AG04450 (cell line): ENCODE measurements at places on chromosomes 12 and 14.

DNA sequence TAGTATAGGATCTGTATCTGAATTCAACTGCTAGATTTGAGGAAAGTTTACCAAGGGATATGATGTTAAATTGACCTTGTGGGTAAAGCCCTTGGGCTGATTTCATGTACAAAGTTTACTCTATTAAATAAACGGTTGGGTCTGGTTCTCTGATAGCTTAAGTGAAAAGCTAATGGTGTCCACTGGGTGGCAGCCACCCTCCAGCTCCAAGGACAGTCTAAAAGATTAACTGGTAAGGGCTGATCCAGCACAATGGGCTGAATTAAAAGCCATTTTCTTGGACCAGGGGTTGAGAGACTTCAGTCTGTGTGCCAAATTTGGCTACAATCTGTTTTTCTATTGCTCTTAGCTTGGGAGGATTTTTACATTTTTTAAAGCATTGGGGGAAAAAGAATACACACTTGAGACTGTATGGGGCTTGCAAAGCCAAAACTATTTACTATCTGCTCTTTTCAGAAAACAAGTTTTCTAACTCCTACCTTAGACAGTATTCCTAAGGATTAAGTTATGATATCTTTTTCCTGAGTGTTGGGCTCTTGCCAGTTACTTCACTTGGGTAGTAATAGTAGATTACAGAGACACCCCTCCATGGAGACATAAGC lies 116.5 kb downstream of the GPHN start:
- peak; percentile 42 for DNase-seq

DNA sequence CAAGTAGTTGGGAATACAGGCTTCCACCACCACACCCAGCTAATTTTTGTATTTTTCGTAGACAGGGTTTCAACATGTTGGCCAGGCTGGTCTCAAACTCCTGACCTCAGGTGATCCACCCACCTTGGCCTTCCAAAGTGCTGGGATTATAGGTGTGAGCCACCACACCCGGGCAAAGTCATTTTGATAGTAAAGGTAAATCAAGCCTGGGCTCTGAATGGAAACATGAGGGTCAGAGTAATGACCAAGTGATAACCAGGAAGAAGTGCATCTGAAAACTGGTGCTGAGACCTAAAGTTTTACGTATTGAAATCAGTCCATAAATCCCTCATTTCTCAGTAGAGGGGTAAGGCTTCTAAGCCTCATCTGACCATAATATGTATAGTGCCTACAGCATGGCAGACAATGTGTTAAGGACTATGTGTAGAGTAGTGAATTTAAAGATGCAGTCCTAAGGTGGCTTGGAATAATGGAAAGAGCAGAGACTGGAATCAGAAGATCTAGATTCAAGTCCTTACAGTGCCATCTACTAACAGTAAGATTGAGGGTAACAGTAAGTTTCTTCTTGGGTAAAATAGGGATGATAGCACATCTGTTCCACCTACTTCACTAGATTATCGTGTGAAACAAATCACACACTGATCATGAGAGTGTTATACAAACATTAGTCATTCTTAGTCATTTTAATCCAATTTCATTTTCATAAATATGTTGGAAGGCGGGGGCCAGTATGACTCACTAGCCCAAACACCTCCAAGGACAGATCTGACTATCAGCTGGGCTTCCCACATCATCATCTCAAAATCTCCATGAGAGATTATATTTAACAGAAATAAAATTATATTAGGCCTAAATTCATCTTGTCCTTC lies 11.2 kb downstream of the MAP4K5 start:
- DNase-seq, result peak; percentile 54

- DNase-seq, result no peak
These were observed 29.9 kb downstream of the JAG2 start for GRCh38 chr14:105138551-105139111.

DNA sequence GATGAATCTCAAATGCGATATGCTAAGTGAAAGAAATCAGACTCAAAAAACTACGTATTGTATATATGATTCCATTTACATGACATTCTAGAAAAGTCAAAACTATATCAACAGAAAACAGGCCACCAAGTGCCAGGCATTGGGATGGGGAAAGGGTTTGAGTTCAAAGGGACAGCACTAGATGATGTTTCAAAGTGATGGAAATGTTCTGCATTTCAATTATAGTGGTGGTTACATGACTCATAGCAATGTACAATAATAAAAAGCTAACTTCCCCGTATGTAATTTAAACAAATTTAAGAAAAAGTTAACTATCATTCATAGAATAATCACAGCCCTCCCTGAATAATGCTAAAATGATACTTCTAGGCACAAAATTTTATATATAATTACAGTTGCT lies 13.5 kb downstream of the HECTD1 start:
- DNase-seq, result no peak

DNA sequence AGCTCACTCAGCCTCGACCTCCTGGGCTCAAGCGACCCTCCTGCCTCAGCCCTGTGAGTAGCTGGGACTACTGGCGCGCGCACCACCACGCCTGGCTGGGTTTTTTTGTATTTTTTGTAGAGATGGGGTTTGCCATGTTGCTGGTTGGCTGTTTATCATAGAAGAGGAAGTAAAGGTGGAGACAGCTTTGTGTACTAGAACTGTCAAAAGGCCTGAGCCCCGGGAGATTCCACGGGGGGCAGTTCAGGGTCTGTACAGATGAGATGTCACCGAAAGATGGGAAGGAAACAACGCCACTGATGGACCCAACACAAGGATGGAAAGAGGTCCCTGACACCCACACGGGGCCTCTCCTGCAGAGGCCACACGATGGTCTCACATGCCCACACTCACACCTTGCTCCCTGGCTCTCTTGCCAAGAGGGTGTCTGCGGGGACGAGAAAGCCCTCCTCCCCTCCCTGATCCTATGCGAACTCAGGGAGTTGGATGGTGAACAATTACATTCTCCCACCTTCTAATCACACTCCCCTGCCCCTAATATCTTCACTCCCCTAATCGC lies 66.6 kb downstream of the KDM2B start:
- DNase-seq, result no peak
